Islet precursor cell (in vitro differentiated cells): ENCODE measurements at places on chromosomes 2 and 18.

- no peak for DNase-seq
Measured at GRCh38 chr2:197994751-197995150, 190.4 kb downstream of the PLCL1 start.

GRCh38 chr2:134917360-134917865 is 1.2 kb upstream of the CCNT2 start:
- DNase-seq, result no peak

- DNase-seq, result no peak
Measured at GRCh38 chr18:363301-364085, 95.6 kb upstream of the THOC1 start.

DNA sequence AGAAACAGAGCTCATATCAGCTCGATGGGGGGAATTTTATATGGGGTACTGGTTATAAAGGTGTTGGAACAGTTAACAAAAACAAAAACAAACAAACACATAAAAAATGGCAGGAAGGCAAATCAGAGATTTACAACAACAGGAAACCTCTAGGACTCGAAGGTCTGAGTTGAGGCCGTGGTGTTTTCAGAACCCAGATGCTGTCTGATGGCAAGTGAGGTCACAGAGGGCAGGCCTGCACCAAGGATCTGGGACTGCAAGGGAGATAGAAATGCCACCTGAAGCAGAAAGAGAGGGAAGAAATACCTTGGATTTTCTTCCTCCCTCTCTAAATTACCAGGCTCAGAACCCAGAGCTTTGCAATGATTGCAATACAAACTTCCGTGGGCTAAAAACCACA is 429.5 kb downstream of the ZNF521 start:
- DNase-seq, result no peak

GRCh38 chr2:41267929-41268659 is 779.7 kb upstream of the PKDCC start:
- no peak for DNase-seq

DNA sequence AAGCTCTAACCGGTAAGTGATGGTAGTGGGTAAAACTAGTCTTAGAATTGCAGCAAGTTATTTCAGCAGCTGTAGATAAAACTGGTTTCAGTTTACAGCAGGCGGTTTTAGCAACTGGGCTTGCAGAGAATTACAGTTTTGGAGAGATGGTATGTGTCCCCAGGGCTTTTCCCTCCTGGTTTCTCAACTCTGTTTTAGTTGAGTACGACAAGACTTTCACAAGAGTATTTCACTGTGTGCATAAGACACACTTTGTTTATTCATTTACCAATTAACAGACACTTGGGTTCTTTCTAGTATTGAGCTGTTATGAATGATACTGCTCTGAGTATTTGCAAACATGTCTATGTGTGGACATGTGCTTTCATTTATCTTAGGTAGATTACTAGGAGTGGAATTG is 65.6 kb upstream of the RFX8 start:
- no peak for DNase-seq

GRCh38 chr2:96407041-96407918 is 71.7 kb downstream of the NCAPH start:
- DNase-seq, result peak; percentile 77

- DNase-seq, result no peak
Measured at GRCh38 chr2:240619506-240620148, 5.7 kb upstream of the GPR35 start.

DNA sequence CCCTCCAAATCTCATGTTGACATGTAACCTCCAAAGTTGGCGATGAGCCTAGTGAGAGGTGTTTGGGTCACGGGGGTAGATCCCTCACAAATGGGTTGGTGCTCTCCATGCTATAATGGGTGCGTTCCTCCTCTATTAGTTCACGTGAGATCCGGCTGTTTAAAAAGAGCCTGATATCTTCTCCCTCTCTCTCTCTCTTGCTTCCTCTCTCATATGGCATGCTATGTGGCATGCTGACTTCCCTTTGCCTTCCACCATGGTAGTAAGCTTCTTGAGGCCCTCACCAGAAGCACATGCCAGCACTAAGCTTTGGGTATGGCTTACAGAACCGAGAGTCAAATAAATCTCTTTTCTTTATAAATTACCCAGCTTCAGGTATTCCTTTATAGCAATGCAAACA is 39.2 kb downstream of the C2orf76 start:
- DNase-seq, result no peak

GRCh38 chr18:11177382-11177781 is 28.0 kb upstream of the PIEZO2 start:
- no peak for DNase-seq

DNA sequence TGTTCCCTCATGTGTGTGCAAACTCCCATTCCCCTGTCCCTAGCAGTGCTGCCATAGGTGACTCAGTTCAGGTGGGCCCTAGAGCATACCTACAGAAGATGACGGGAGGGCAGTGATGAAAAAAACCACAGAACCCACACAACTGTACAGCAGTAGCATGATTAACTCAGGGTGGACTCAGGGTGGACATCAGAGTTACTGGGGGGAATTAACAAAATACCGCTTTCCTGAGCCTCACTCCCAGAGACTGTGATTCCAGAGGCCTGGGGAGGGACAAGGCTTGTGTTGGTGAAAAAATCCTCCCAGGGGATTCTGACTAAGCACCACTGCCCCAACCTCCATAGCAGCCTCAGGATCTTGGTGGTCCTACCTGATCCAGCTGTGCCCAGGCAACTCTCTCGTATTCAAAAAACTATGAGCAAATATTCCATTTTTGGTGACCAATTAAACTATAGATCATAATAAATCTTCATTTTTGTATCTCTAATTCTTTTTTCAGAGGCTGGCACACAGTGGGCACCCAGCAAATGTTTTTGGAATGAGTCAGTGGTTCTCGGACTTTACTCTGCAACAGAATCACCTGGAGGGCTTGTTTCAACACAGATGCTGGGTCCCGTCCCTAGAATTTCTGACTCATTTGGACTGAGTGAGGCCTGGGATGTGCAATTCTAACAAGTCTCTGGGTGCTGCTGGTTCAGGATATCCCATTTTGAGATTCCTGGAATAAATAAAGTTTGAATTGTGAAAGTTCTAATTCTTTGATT is 84.1 kb upstream of the NABP1 start:
- peak; percentile 81 for DNase-seq

GRCh38 chr2:241137276-241138190 is 11.7 kb downstream of the PASK start:
- no peak for DNase-seq

GRCh38 chr2:139905624-139906023 is 1125.4 kb upstream of the NXPH2 start:
- DNase-seq, result no peak

- DNase-seq, result no peak
Measured at GRCh38 chr2:29397039-29397438, 281.8 kb downstream of the CLIP4 start.

GRCh38 chr2:216780843-216781242 is 79.0 kb downstream of the TNP1 start:
- no peak for DNase-seq
